ENCODE measurements at places on chromosomes 4 and X.
A peak's percentile ranks its signal among the peaks of the same experiment; 100 is the strongest.

DNA sequence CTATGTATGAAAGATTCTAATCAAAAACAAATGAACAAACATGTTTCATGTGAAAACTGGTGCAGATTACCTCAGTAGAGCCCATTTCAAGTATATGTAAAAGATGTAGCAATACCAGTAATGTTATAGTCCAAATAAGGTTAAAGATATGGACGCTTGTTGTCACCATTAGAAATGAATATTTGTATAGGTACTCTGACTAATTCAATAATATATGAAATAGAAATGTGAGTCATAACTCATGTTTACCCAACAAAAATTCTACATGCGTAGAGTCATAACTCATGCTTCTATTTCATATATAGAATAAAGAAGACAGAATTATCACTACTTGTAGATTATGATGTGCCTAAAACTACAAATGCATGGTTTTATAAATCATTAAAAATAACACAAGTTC is 739.1 kb upstream of the DIAPH2 start:
- no peak for DNase-seq

DNA sequence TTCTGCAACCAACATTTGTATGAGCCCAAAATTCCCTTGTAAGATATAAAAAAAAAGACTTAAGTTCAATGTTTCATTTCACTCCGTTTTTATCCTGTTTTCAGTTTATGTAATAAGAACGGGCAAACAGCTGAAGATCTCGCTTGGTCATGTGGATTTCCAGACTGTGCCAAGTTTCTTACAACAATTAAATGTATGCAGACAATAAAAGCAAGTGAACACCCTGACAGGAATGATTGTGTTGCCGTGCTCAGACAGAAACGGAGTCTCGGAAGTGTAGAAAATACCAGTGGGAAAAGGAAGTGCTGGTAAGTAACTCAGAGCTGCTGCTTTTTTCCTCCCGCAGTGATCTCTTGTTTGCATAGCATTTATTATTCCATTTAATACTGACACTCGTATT is 2.8 kb downstream of the ANKRD37 start:
- DNase-seq = no peak

- no peak for DNase-seq
Measured at GRCh38 chr4:55399581-55399980, 3.8 kb downstream of the TMEM165 start.

DNA sequence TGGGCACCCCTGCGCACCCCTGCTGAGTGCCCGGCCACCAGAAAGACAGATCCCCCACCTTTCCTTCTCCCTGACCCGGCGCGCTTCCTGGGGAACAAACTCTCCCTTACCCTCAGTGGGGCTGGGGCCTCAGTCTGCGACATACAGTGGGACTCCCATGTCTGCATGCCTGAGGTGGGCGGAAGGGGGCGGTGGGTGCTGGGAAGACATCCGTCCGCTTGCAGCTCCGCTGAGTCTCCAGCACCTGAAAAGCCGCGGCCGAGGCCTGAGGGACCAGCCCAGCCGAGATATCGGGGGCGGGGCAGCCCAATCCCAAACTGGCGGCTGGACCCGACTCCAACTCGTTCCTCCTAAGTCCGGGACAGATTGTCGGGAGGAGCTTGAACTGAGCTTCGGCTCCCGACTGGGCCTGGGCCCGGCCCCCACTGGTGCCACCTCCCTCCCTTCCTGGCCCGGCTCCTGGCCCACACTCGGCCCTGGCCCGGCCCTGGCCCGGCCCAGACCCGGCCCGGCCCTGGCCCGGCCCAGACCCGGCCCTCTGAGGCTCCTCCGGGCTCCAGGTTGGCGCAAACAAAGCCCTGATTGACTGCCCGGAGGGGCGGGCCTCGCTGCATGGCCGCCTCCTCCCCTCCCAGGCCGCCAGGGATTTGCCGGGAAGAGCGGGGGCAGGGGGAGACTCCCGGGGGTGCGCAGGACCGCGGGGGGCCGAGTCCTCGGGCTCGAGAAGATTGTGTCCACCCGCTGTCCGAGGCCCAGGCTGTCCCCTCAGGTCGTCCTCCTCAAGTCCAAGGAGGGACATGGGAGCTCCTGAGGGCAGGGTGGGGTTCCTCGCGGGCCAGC is 877 bp upstream of the SLC16A2 start:
- DNase-seq = peak; percentile 68

DNA sequence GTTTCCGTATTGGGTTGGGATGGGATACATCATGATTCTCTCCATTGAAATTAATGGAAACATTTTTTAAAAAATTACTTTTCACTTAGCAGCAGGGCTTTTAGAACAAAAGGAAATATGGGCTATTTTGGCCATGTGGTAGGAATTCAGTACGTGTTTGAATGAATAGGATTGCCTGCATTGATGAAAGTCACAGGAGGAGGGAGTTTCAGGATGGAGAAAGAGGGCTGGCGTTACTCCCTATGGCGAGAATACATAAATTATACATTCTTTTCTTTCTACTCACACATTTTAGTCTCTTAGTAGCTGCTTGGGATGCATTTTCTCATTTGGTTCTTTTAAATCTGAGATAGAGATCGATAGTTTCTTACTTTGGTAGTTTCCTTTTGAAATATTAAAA is 100.3 kb upstream of the PDHA1 start:
- DNase-seq = no peak

DNA sequence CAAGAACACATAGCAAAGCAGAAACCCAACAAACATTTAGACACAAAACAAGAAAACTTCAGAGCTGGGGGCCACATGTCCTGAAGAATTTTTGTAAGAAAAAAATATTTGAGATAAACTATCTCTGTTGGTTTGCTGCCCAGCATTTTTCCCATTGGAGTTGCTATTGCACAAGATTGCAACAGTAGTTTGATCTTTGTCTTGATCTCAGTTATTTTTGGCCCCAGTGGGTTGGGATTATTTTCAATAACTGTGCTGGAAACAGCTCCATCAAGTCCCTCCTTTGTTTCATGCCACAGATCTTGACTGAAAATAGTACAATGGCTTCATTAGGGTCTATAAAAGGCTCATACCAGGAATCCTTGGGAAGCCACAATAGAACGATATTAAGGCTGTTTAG is 103.8 kb upstream of the RAI2 start:
- DNase-seq = no peak

DNA sequence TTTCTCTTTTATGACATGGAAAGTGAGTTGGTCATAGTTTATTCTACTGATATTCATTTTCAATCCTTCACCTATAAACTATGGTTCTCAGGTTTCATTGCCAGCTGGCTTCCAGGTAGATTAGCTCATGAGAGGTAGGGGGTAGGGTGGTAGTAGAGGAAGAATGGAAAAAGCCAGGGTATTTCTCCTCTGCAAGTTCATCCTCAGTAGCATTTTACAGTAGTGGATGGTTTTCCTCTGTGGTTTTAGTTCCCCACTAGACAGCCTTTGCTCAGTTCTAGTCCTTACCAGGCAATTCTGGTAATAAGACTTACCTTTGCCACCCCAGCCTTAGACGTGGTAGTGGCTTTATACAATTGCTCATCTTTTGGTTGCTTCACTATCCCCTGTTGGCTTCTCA is 8.9 kb upstream of the NAA11 start:
- DNase-seq = no peak

- DNase-seq = no peak
Measured at GRCh38 chr4:137543198-137543597, 10.9 kb upstream of the PCDH18 start.

DNA sequence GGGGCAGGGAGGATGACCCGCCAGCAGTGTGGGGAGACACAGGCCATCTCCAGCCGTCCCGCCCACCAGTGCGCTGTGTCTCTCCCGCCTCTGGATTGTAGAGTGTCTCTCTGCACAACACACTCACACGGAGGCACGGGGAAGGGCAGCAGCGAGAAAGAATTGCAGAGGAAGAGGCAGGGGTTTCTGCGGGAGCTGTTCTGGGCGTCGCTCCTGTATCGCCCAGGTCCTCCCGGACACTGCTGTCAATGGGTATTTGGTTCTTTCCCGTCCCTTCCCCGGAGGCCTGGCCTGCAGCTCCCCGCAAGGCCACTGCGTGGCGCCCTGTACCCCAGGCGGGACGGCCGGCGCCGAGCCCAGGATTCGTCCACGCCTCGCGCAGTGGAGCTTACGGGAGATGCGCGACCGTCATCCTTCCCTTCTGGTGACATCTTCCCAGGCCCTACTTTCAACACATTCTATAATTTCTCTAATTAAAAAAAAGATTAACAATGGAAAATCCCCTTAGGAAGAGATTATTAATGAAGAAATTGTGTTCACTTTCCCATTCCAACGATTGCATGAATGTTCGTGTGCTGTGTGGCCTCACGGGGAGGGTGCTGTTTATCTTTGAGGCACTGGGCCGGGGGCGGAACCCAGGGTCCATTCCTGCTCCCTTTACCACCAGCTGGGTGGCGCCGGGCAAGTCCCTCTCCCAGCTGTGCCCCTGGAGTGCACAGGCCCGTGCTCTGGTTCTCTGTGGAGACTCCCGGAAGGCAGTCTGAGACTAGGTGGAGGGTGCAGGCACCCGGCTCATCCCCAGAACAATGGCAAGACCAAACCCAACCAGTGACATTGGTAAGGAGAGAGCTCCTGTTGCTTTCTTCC is 95.7 kb downstream of the CPZ start:
- DNase-seq = peak; percentile 23

- no peak for DNase-seq
Measured at GRCh38 chr4:78748381-78748780, 27.8 kb upstream of the BMP2K start.

GRCh38 chrX:16319929-16320328 is 152.6 kb downstream of the MAGEB17 start:
- no peak for DNase-seq

GRCh38 chr4:181982437-181982836 is 260.8 kb upstream of the TENM3 start:
- DNase-seq = no peak

DNA sequence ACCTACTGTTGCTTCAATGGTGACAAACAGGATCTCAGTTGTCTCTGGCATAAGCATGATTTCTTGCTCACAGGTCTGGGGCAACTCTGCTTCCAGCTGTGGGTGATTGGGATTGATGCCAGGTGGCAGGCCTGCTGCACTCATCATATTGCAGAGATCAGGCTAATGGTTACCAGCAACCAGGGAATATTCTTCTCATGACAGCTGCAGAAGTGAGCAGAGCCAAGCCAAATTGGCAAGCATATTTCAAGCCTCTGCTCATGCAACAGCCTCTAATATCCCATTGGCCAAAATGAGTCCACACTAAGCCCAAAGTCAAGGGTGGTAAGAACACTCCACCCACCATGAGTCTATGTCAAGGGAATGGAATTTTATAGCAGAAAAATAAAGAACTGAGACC is 26.7 kb upstream of the TBC1D19 start:
- no peak for DNase-seq

GRCh38 chr4:6134612-6135220 is 65.6 kb downstream of the JAKMIP1 start:
- no peak for DNase-seq

DNA sequence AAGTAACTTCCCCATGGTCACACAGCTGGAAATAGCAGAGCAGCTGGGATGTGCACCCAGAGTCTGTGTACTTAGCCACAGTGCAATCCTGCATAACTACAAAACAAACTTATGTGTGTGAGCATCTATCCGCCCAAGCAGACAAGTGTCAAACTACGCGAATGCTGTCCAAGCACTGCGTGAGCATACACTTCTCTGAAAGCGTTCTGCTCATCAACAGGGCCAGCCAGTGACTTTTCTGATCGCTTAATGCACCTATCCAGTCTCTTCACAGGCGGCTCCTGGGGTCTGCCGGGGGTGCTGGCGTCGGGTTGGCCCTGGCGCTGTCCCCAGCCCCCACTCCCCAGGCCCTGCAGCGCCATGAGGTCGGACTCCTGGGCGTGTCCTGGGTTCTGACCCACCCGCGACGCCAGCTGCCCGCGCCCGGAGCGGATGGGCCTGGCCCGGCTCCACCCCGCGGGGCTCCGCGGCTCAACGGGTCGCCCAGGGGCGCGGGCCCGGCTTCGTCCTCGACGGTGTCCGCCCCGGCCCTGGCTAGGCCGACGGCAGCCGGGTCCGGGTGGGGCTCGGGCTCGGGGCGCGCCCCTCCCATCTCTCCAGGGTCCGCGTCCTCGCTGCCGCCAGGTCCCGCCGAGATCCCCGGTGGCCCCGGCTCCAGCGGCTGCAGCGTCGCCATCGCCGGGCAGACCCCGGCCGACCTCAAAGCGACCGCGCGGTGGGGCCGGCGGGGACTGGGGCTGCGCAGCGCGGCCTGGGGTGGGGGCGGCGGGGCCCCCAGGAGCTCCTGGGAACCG is 1.3 kb upstream of the ZNF141 start:
- DNase-seq = peak; percentile 32

GRCh38 chr4:3491681-3492405 is 28.7 kb downstream of the DOK7 start:
- no peak for DNase-seq

- DNase-seq = no peak
Measured at GRCh38 chr4:30962939-30963338, 242.8 kb downstream of the PCDH7 start.

GRCh38 chrX:39736216-39737211 is 361.2 kb downstream of the BCOR start:
- DNase-seq = peak; percentile 69

DNA sequence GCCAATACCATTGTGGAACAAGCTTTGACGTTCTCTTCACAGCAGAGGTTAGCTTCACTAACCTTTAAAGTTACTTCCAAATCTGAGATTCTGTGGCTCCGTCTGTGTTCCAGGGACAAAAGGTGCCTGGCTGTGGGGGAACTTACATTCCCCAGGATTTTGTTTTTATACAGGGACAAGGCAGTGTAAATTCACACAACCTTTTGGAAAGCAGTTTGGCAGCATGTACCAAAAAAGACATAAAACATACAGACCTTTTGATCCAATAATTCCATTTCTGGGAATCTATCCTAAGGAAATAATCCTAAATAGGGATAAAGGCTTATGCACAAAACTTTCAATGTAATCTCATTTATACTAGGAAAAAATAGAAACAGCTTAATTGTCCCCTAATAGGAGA is 8.9 kb upstream of the C1QTNF7 start:
- no peak for DNase-seq

DNA sequence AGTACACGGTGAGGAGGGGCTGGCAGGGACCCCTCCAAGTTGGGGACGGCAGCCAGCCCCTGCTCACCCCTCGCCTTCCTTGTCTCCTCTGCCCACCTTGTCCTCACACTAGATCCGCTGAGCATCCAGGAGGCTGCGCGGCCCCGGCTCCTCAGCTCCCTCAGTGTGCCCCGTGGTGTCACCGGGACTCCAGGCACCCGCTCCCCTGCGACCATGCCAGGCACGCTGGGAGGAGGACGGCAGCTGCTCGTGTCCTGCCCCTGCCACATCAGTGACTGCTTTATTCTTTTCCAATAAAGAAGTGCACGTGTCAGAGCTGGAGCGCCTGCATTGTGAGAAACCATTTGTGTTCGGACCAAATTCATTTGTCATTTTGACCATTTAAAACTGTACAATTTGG is 6.4 kb downstream of the FAM50A start:
- no peak for DNase-seq

DNA sequence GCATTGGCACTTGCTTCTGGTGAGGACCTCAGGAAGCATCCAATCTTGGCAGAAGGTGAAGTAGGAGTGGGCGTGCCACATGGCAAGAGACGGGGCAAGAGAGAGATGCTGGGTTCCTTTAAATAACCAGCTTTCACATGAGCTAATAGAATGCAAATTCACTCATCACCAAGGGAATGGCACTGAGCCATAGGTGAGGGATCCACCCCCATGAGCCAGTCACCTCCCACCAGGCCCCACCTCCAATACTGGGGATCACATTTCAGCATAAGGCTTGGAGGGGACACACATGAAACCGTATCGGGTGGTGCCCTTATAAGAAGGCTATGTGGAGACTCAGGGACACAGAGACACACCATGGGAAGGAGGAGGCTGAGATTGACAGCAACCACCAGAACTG is 140.0 kb upstream of the MSX1 start:
- DNase-seq = no peak
